ENCODE measurements at places on chromosomes 7 and 10.
A peak's percentile ranks its signal among the peaks of the same experiment; 100 is the strongest.

GRCh38 chr7:25167262-25167843, 42.3 kb upstream of the CYCS start:
- no peak for DNase-seq

- DNase-seq: no peak
Observed at GRCh38 chr10:30467651-30468338, 33.8 kb downstream of the MAP3K8 start.

GRCh38 chr7:114720725-114721124, 201.2 kb upstream of the MDFIC start:
- DNase-seq: no peak

GRCh38 chr10:35585903-35586535, 19.1 kb upstream of the GJD4 start:
- DNase-seq: no peak

DNA sequence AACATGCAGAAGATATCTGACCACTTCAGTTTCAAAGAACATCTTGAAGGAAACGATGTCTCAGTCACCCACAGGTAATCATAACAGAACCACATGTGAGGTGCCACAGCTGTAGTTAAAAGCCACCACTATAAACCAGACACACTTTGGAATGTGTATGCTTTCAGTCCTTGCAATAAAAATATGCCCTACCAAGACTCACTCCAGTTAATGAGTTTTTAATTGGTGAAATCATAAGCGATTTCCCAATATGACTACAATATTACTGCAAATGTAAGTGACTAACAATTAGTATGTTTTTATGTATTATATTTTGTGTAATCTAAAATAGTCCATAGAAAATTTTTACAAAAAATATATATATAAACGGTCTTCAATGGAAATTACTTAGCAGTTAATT, 428.2 kb downstream of the PARD3 start:
- no peak for DNase-seq

DNA sequence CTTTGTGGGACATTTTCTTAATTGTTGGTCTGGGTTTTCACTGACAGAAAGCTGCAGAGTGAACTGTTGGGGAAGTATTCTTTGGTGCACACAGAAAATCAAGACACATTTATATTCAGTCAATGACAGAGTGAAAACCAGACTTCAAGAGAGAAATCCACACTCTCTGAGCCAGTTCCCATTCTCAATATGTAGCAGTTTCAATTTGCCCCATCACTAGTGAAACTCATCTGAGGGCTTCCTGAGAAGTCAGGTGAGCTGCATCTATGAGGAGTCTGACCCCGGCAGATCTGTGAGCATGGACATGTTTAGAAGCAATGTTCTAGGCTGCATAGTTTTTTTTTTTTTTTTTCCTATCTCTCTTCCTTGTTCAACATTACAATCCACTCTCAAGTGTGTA, 163.7 kb upstream of the AHR start:
- no peak for DNase-seq

- no peak for DNase-seq
Observed at GRCh38 chr7:157622408-157623205, 285.8 kb downstream of the DNAJB6 start.

DNA sequence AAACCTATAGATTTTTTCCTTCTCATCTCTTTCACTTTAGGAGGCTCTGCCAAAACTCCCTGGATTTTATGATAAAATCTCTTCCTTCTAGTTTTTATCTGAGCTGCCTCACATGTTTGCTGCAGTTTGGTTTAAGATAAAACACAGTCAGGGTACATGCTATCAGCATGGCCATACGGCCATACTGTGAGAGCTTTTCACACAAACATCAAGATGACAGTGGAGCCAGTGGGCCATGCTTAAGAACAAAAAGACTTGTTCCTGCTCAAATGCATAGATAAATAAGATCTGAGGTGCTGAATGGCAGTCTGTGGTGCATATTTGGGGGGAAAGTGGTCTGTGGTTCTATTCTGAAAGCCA, 91.0 kb downstream of the ELMO1 start:
- no peak for DNase-seq

- peak; percentile 49 for DNase-seq
Observed at GRCh38 chr7:80643336-80643915, 5.0 kb downstream of the CD36 start.

Data from kidney tubule cell (primary cell).